Stimulated activated CD8-positive, alpha-beta memory T cell treated with anti-CD3 and anti-CD28 coated beads, Interleukin-4, amount 100 ng/mL, for 4 hours (primary cell): ENCODE measurements at places on chromosomes 3 and 15.

GRCh38 chr15:66734961-66735908 lies 33.2 kb downstream of the SMAD6 start:
- DNase-seq = no peak

- no peak for DNase-seq
These were observed 21.3 kb downstream of the THBS1 start for GRCh38 chr15:39602143-39602542.

DNA sequence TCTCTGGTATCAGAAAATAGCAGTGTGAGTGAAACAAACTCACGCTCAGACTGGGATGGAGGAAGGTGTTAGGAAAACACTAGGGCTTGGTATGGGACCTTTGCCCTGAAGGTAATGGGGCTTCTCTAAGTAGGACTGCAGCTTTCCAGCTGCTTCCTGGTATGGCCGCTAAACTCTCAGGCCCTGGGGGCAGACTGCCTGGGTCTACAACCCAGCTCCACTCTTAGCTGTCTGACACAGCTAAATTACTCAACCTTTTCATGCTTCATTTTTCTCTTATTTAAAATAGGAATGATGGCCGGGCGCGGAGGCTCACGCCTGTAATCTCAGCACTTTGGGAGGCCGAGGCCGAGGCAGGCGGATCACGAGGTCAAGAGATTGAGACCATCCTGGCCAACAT lies 5.2 kb upstream of the YEATS2 start:
- DNase-seq = no peak

- DNase-seq = no peak
These were observed 15.8 kb downstream of the IGSF11 start for GRCh38 chr3:119018690-119019463.

DNA sequence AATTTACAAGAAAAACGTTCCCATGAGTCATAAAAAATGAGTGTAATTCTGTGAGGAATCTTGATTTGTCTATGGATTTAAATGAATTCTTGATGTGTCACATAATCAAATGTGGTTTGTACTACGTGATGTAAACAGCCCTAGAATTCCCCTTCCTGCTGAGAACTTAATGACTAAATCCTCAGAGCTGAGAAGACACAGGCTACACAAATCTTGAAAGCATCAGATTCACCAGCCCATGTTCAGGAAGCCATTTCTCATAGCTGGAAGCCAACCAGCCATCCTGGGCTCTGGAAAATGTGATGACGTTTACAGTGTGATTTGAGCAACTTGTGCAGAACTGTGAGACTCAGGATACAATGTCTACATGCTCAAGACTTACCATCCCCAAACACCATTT lies 193.7 kb upstream of the MME start:
- no peak for DNase-seq

DNA sequence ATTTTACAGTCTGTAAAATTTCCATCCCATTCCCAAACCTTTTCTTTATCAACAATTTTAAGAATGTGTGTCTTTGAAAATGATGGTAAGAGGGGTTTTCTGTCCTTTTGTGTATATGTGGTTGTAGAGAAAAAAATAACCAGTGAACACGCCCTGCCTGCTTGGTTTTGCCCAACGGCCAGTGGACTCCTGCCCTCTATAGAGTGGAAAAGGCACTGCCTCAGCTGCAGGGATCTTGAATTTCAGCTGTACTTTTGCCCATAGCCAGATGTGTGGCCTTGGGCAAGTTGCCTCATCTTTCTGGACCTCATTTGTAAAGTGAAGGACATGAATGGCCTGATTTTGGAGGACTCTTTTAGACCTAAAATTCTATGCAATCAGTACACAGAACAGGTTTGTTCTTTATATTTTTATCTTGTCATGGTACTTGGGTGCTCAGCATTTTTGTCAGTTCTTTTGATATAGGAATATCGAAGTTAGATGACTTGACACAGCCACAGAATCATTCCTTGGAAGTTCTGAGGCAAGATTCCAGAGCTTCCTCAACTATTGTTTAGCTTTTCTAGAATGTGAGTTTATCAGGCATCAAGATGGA lies 81.0 kb downstream of the CLDN11 start:
- no peak for DNase-seq

GRCh38 chr3:146052791-146053310 lies 108.1 kb downstream of the PLOD2 start:
- DNase-seq = no peak

GRCh38 chr3:111648991-111649579 lies 53.9 kb upstream of the ZBED2 start:
- no peak for DNase-seq

GRCh38 chr3:103786296-103786695 lies 1351.5 kb downstream of the ZPLD1 start:
- DNase-seq = no peak

DNA sequence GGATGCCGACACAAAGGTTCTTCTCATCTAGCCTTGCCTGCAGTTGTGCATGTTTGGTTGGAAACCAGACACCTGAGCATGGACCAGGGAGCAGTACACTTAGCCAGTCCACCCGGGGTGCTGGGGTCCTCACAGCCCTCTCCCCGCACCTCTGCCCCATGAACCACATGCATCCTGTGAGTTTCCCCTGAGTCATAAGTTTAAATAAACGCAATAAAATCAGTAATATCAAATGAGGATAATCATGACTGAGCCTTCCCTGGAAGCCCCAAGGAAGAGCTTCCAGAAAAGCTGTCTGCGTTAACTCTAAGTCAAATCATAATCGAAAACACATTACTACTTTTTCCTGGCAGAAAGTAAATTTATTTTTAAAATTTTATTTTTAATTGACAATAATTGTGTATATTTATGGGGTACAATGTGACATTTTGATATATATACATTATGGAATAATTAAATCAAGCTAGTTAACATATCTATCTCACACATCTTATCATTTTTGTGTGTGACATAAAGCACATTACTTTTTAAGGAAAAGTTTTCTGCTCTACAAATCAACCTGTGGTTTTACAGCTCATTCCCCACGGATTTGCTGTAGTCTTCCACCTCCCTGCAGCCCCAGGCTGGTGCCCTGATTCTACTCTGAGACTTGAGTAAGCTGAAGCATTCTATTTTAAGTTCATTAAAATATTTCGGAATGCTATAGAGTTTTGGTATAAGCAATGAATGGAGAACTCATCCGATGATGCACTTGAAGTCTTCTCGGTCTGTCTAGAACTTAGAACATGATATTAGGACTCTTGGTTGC lies 166.0 kb upstream of the EIF1B start:
- DNase-seq = no peak

GRCh38 chr3:109973733-109974132 lies 636.4 kb upstream of the DPPA4 start:
- DNase-seq = no peak

DNA sequence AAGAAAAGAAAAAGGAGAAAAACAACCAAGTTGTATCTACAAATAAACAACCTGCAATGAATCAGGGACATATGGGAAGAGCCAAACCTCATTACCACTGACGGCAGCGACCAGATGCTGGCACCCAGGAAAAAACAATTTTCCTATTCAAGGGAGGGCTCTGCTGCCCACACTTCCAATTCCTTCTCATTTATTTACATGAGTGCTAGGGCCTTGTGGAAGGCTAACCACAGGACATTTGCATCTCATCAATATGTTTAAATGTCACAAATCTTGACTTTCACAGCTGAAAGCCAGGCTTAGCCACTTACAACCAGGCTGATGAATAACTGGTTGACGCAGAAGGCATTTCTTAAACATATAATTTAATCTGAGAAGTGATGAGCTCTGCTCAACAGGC lies 36.0 kb downstream of the RFTN1 start:
- DNase-seq = no peak

DNA sequence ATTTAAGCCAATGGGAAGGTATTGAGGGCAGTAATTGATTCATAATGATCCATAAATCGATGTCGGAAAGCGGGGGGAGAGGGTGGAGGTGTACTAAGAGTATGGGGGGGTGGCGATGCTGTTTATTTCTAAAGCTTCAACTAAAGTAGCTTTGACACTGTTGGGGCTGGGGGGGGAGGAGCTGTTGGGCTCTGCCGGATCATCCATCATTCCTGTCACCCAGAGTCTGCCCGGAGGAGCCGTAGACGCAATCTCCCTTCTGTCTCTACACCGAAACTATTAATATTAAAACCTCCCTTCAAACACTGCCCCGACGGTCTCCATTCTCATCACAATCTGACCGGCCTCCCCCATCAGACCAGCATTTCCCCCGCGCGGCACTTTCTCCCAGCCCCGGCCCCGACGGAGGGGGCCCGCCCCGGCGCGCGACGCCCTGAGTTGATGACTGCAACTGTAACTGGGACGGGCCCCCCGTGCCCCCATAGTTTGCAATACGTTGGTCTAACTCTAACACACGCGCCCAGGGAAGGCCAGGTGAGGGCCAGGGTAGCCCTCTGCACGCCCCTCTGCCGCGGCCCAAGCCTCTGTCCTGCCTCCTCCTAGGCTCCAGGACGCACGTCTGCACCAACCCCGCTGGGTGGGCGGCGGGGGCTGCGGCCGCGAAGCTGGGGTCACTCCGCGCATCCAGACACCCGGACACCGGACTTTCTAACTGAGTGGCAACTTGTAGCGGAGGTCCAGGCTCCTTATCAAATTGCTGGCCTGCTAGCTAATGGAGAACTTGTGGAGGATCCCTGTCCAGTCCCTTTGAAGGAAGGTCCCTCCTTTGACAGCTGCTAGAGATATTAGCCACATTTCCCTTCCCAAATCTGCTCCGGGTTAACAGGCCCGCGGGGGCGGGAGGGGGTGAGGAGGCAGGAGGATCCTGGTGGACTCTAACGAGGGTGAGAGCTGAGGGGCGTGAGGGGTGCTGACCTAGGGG lies 212.0 kb downstream of the MEIS2 start:
- no peak for DNase-seq

GRCh38 chr3:10366651-10367101 lies 45.8 kb upstream of the SEC13 start:
- no peak for DNase-seq
